Right lobe of liver (tissue), 6 donors: ENCODE measurements at places on chromosomes 3 and 15. TPM values are rescaled to one million over a fixed set of nuclear protein-coding genes. Genes with fewer than 3 reads are reported as not detected.

Gene PLA2G4B
- 2.5 TPM for total RNA-seq

Gene MAP1A
- 0.29 TPM for total RNA-seq

Gene PATL2
- 1.1 TPM for total RNA-seq

Gene MAGEL2
- total RNA-seq: 0.05 TPM
